ENCODE measurements at places on chromosomes 7 and 10. TPM values are rescaled to one million over a fixed set of nuclear protein-coding genes. Genes with fewer than 3 reads are reported as not detected.

DNA sequence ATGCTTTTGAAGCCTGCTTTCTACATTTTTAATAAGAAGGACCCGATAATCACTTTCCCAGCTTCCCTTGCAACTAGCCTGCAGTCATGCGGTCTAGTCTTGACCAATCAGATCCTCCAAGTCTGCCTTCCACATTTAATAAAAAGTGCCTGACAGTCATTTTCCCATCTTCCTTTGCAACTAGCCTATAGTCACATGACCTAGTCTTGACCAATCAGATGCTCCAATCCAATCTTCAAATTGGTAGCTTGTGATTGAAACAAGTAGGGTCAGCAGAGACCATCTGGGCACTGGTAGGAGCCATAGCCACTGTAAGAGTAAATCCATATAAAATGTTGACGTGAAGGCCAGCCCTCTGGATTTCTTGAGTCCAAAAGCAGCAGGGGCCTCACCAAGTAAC is 80.0 kb downstream of the NPTX2 start:
- no peak for DNase-seq

GRCh38 chr7:41006306-41006995 is 696.4 kb downstream of the INHBA start:
- DNase-seq: no peak

- DNase-seq: no peak
These were observed 105.7 kb upstream of the INHBA start for GRCh38 chr7:41808541-41808940.

DNA sequence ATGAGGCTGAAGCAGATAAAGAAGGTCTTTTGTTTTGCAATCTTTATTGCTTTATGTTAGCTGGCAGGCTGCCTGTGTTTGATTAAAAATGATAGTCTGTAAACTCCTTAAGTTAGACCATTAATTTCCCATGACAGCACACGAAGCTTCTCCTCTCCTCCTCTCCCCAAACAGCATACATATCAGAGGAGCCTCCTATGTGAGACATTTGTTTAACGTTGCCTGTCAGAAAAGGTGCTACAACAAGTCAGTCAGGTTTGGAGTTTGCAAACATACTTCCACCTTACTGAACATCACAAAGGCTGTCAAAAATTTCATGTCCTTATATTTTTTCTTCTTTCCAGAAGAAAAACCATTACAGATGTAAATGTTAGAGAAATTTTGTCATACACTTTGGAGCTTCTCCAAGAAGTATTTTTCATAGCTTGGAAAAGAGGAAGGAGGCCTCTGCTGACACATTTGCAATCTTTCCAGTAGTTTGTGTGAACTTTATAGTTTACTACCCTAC is 393.1 kb downstream of the EXOC4 start:
- no peak for DNase-seq

GRCh38 chr10:133245439-133246235 is 8.0 kb downstream of the VENTX start:
- DNase-seq: no peak

The SEMA3D gene
- total RNA-seq: 68.6 TPM

The TEX36 gene
- 0.49 TPM for total RNA-seq

The SH2D4B gene
- not detected for total RNA-seq

The AP1S1 gene
- 59.6 TPM for total RNA-seq

The SLC16A12 gene
- total RNA-seq: 0.29 TPM

The HERC4 gene
- total RNA-seq: 32.9 TPM
